ENCODE measurements at places on chromosomes 5 and 9. TPM values are rescaled to one million over a fixed set of nuclear protein-coding genes. Genes with fewer than 3 reads are reported as not detected.

The PNPLA7 gene
- total RNA-seq, result 4.2 TPM

The PCDHB5 gene
- 3.8 TPM for total RNA-seq

The FOXD4L4 gene
- not detected for total RNA-seq

The SPINK7 gene
- not detected for total RNA-seq

DNA sequence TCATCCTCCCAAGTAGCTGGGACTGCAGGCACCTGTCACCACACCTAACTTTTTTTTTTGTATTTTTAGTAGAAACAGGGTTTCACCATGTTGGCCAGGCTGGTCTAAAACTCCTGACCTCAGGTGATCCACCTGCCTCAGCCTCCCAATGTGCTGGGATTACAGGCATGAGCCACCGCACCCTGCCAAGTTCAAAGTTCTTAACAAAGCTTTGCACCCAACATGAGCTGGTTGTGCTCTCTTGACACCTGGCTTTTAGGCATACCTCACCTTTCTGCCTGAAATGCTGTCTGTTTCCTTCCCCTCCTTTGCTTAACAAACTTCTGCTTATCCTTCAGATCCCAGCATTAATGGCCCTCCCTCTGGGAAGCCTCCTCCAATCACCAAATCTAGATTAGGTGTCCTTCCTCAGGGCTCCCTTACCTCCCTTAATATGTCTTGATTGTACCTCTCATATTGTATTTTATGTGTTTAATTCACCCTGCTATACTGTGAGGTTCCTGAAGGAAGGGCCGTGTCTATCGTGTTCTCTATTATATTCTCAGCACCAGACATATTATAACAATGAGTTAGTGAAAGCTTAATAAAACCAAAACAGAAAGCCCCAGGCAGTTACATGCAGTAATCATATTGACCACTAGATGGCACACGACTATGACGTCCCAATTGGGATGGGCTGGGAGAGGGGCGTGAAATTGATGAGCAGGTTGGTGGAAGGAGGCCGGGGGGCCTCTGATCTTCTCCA lies 62.9 kb upstream of the PPARGC1B start:
- no peak for DNase-seq

DNA sequence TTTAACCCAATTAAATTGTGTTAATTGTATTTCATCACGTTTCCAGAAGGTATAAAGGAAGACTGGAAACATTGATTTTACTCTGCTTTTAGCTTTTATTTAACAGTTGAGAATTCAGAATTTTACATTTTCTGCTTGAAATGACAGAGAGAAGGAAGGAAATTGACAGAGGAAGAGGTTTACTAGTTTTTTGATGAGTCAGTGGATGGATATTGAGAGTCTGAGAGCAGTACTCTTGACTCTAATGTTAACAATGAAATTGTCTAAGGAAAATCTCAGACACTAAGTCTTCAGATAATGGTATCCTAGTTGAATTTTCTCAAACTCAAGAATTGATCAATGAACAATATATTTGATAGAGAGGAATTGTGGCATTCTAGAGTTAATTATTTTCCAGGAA lies 60.6 kb downstream of the IPO11 start:
- no peak for DNase-seq

DNA sequence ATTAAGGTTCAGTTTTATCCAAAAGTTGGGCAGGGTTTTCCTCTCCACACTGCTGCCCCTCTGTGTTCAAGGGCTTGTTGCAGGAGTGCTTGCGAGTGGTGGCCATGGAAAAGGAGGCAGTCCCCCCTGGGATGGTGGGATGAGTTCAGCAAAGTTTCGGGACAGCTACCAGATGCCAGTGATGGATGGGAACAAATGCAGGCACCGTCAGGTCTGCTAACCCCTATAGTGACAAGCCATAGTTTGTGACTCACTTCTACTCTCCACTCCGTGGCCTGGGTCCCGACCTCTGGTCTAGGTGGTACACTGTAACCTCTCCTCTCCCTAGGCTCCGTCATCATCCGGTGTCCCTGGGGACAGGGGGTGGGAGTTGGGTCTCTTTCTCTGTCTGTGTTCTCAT lies 3.8 kb upstream of the RNF14 start:
- peak; percentile 47 for DNase-seq

DNA sequence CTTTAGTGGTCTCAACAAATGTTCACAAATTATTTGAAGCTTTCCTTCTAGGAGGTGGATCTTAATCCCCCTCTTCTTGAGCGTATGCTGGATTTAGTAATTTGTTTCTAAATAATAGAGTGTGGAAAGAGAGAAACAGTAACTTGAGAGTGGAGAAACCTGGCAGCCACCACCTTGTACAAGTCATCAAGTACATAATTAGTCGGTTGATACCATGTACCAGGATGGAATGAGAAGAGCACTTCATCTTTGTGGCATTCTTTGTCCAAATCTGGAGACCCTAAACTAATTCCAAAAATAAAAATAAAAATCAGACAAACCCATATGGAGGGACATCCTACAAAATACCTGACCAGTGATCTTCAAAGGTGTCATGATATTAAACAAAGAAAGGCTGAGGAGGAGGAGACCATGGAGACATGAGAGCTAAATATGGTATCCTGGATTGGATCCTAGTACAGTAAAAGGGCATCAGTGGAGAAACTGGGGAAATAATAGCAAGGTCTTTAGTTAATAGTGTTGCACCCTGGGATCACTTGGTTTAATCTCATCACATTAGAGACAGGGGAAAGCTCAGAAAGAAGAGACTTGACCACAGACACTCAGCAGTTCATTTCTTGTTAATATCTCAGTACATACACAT lies 147.9 kb downstream of the ASTN2 start:
- DNase-seq, result no peak

GRCh38 chr9:115133649-115134048 lies 15.7 kb upstream of the TNC start:
- DNase-seq, result no peak

- DNase-seq, result no peak
Observed at GRCh38 chr9:31114346-31114745, 1270.1 kb upstream of the ACO1 start.

GRCh38 chr5:143738417-143739401 lies 73.3 kb upstream of the HMHB1 start:
- no peak for DNase-seq

DNA sequence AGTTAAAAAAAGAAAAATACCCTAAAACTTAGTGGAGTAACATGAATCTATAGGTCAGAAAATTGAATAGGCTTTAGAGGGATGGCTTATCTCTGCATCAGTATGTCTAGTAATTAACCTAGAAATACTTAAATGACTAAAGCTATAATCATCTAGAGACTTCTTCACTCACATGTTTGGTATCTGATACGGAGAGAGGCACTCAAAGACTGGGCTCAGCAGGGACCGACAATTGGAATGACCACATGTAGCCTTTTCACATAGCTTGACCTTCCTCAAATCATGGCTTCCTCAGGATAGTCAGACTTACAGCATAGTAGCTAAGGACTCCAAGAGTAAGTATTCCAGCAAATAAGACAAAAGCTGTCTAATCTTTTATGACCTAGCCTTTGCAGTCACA lies 105.3 kb upstream of the RORB start:
- no peak for DNase-seq

DNA sequence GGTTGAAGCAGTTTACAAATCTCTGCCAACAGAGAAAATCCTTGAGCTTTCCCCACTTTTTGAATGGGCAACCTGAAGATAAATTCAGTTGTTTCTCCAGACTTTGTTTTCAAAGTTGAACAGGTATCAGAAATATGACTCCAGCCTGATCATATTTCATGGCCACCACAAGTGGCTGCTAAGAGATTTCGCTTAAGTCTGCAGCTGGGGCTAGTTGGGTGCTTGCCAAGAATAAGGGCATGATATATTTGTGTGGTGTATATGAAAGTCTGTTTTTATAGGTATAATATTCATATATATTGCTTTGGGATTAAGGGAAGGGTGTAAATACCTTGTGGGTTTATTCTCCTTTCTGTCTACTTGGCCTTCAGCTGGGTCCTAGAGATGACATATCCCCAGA lies 168.4 kb upstream of the GDNF start:
- DNase-seq, result no peak

GRCh38 chr5:82072138-82072537 lies 100.3 kb downstream of the ATG10 start:
- no peak for DNase-seq

DNA sequence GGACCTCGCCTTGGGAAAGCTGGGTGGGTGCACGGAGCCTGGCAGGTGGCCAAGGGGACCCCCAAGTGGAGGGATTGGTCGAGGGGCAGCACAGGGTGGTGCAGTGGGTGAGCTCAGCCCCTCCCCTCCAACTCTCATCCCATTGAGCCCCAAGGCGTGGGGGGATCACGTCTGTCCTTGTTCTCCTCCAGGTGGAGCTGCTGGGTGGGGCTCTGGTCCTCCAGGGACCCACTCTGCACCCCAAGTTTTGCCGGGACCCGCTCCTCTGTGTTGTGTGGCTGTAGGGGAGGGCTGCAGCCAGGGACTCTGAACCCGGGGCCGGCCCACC lies 3.6 kb upstream of the FUT7 start:
- DNase-seq, result no peak

- peak; percentile 55 for DNase-seq
Observed at GRCh38 chr9:91677822-91678436, 254.3 kb upstream of the NFIL3 start.

DNA sequence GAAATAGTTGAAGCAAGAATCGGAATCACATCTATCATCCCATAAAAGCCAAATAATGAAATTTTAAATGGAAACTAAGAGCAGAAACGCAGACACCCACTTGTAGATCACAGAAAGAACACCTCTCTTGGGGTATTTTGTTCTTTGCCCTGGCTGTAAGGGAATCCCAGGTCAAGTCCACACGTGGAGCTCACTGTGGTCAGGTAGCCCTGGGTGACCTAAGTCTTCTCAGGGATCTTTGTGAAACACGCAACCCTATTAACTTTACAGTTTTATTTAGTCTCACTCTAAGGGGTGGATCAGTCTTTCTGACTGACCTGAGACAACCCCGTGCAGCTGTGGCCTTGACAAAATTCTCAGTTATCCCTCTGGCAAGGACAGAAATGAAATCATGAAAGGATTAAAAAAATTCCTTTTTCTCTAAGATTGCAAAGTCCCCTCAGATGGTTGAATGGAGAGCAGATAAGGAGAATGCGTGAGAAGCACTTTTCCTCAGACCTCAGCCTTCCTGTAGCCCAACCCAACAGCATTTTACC lies 111.6 kb downstream of the NREP start:
- DNase-seq, result peak; percentile 34

- no peak for DNase-seq
Observed at GRCh38 chr5:67494186-67494855, 297.7 kb upstream of the CD180 start.

DNA sequence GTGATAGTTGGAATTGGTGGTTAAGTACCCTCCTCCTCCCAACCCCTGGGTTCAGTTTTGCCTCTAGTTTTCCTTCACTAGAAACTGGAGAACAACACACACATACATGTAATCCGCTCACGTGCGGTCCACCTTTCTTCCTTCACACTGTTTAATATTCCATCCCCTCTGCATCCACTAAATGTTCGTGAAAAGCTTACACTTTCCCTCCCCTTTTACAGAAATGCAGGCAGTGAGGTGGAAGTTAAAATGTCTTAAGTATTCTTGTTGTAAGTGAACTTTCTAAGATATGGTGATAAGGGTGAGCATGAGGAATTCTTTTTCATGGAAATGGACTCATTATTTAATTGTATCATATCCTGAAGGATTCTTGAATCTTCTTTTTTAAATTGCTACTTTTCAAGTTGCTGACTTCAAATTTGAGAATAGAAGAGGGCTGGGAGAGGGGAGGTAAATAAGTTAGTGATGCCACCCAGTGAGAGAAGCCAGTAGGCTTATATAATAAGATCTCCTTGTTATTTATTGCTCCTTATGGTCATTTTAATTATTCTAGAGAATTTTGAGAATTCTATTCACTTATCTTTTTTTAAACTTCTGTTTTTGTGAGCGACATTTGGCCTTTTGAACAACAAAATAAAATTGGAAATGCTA lies 90.2 kb downstream of the TLE4 start:
- DNase-seq, result no peak

- DNase-seq, result no peak
Observed at GRCh38 chr5:73388306-73388684, 60.3 kb downstream of the FOXD1 start.

DNA sequence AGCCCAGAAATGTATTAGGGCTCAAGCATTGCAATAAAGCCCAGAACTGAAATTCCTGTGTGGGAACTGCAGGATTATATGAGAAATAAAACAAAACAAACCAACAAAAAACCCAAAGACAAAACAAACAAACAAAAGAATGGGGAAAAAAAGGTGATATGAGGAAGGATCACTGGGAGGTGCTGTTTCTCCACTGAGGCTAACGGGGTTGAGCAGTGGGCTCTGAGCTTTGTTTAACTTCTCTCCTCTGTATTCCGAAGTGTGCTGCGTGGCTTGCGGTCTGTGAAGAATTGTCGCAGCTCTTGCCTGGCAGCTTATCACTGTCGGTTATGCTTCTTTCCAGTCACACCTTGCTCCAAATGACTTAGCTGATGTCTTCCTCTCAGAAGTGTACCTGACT lies 106.3 kb downstream of the TENT4A start:
- DNase-seq, result peak; percentile 21

DNA sequence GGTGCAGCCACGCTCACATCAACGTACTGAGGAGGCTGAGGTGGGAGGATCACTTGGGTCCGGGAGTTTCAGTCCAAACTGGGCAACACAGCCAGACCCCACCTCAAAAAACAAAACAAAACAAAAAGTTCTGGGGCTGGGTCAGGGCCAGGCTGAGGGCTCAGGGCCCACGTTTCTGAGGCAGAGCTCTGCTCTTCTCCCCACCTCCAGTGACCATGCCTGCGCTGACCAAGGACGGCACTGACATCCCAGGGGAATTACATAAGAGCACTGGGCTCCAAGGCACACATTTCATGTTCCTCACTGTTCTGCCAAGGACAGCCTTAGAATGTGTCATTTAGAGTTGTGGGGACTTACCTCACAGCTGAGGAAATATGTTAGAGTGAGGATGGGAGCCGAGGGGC lies 40.4 kb upstream of the TESK1 start:
- DNase-seq, result no peak

GRCh38 chr5:94467954-94468930 lies 150.2 kb downstream of the KIAA0825 start:
- no peak for DNase-seq

DNA sequence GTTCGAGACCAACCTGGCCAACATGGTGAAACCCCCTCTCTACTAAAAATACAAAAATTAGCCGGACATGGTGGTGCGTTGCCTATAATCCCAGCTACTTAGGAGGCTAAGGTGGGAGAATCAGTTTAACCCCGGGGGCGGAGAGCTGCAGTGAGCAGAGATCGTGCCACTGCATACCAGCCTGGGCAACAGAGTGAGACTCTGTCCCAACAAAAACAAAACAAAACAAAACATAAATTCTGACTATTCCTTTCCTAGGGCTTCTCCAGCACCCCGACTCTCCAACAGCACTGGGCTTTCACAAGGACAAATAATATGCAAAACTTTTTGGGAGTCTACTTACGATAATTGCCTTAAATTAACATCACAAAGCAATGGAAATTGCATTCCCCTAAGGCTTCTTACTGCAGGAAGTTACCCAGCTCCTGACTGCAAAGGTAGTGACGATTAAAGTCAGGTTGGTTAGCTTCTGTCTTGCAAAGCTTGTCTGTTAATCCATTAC lies 15.9 kb upstream of the CDKN2AIPNL start:
- DNase-seq, result no peak
